Activated effector memory CD4-positive, alpha-beta T cell treated with anti-CD3 and anti-CD28 coated beads, Interleukin-2, amount 50 U/mL, for 16 hours (primary cell): ENCODE measurements at places on chromosomes 11 and 22.

- DNase-seq: no peak
These were observed 145.7 kb downstream of the TTC17 start for GRCh38 chr11:43504316-43504950.

- no peak for DNase-seq
These were observed 8.9 kb downstream of the RELT start for GRCh38 chr11:73384872-73385689.

DNA sequence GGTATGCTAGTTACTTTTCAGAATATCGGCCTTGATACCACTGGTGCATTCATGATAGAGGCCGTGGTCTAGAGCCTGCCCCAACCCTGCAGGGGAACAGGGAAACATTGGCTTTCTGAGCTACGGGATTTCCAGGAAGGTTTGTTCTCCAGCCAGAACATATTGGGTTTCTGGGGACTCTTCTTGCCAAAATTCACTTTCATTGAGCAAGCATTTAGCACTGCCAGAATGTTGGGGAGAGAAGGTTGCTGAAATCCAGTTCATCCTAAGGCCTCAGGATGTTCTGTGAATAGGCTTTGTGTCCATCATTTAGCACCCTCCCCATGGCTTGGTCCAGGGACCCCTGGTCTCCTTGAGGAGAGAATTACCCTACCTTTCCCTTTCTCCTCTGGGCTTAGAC is 36.7 kb downstream of the DRG1 start:
- peak; percentile 22 for DNase-seq

DNA sequence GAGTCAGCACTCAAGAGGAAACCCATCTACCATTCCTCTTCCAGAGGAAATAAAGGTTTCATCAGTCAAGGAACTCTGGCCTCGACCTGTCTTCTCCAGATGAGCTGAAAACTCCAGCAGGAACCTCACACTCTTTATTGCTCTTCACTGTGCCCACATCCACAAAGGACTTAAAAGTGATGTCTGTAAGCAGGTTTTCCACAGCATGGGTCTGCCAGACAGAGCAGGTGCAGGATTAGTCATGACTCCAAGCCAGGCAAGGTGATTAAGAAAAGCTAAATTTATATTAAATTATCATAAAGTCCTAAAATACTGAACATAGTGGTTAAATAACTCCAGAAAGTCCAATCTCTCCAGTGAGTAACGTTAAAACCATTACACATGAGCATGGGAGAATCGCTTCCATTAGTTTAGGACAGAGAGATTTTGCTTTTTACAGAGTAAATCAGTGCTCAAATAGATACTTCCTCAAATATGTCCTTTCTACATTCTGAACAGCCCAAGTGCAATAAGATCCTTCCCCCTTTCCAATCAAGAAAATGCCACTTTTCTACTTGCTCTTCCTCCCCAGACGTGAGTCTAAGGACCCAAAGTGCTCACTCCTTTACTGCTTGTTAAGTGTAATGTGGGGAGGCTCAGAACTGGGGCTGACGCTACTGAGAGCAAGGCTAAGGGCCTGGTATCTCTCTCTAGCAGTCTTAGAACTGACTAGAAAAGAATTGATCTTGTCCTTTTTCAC is 10.7 kb upstream of the CKAP5 start:
- no peak for DNase-seq

DNA sequence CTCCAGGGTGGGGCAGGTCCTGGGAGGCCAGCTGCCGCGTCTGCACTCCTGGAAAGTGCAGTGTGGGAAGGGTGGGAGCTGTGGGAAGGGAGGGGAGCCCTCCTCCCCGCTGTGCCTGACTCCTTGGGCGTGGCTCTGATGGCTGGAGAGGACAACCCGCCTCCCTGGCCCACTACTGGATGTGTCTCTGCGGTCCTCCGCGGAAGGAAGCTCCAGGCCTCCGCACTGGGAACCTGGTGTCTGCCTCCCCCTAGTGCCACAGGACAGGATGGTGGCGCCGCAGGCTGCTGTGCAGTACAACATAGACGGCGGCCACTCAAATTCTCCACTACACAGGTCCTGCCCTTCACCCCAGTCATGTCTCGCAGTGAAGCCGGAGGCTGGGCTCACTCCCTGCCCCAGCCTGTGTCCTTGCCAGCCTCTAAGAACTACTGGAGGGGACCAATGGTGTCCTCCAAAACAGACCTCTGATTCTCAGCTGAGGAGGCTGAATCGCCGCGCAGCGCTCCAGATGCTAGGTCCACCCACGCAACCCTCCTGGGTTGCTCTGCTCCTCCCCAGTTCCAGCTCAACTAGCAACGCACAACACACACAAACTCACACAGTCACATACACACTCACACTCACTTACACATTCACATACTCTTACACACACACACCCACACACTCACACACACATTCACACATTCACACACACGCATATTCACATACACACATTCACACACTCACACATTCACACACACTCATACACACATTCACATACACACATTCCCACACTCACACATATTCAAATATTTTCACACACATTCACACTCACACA is 12.4 kb upstream of the DSCAML1 start:
- DNase-seq: peak; percentile 79

DNA sequence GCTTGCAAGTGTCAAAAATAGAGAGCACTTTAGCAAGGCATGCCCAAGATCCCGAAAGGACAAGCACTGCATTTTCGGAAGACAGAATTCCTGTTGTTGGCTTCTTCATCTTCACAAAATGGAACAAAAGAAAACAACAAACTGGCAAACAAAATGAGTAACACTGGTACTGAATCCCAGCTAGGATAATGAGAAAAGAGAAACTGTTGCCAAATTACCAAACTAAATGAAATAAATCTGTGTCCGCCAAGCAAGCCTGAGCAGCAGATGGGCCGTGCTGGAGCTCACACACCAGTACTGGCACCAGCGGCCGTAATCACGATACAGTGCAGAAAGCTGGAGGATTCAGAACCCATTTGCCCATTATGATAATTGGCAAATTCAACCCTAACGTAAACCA is 30.6 kb downstream of the TUB start:
- DNase-seq: no peak

DNA sequence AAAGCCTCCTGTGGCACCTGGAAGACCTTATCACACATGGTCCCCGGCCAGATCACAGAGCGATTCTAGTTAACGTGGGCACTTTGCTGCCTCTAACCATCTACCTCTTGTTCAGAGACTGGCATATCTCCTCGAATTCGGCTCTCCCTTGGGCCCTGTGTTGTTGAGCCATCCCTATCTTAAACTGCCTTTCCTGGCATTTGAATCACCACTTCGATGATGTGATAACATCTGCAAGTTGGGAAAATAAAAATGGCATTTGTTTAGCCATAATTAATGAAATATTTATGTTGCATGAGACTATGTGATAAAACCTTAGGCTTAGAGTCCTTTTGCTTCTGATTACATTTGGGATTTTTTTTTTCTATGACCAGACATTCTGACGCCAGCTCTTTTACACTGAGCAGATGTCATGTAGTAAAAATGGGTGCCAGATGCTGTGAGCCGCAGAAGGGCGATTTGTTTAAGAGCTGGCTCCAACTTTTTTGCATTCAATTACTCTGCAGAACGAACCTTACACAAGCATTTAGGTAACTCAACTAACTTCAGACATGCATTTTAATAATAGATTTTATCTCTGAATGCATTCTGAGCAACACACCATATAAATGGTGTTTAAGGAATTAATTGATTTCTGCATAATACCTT is 58.5 kb upstream of the PARVA start:
- no peak for DNase-seq

DNA sequence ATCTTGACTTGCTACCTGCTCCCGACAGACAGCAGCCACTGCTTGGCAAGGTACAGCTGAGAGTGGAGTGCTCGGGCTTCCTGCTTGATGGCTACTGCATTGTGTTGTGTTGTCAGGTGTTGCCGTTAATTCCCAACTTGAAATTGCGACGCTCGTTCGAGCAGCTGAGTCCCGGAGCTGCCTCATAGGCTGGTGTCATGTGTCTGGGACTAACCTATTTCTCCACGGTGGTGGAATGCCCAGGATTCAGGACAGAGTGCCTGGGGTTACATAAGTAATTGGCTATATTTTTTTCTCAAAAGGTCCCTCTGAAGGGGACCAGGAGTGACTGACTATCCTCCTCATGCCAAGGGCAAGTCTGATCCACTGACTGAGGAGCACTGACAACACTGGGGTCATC is 18.5 kb downstream of the COMMD9 start:
- no peak for DNase-seq

GRCh38 chr11:63892228-63892627 is 24.7 kb downstream of the RCOR2 start:
- DNase-seq: no peak

GRCh38 chr11:114886644-114887265 is 208.4 kb downstream of the NXPE2 start:
- no peak for DNase-seq

- no peak for DNase-seq
These were observed 3.6 kb upstream of the WT1 start for GRCh38 chr11:32438866-32439489.

- peak; percentile 87 for DNase-seq
These were observed 1.9 kb downstream of the POLD4 start for GRCh38 chr11:67351275-67352005.

DNA sequence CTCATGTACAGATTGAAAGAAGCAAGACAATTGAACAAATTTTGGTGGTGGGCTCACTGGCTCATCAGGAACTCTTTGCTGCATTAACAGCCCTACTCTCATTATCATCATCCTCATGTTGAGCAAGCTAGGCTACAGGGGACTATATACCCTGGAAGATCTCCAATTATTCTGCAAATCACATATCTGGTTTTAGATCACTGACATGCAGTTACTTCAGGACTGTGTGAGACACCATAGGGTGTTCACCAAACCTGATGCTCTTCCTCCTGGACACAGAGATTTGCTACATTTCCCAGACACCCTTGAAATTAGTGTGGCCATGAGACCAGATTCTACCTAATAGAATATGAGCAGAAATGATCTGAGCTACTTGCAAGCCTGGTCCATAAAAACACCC is 23.0 kb upstream of the ME3 start:
- DNase-seq: no peak

DNA sequence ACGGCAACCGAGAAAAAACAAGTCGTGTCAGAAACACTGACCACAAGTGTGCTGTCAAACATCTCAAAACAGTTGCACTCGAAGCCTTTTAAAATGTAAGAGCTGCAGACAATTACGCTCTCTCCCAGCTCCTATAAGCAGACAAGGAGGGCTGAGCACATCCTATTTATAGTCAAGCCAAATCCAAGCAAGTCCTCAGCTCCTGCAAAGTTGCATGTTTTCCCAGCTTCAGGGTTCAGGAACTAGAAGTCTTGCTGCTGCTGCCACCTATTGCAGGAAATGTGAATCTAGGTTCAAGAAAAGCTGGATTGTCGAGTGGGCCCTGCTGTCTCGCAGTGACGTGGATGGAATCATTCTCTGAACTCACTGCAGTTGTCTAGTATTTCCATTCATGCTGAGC is 15.5 kb downstream of the EFCAB6 start:
- no peak for DNase-seq

- DNase-seq: no peak
These were observed 85.2 kb downstream of the FLI1 start for GRCh38 chr11:128779036-128779435.

DNA sequence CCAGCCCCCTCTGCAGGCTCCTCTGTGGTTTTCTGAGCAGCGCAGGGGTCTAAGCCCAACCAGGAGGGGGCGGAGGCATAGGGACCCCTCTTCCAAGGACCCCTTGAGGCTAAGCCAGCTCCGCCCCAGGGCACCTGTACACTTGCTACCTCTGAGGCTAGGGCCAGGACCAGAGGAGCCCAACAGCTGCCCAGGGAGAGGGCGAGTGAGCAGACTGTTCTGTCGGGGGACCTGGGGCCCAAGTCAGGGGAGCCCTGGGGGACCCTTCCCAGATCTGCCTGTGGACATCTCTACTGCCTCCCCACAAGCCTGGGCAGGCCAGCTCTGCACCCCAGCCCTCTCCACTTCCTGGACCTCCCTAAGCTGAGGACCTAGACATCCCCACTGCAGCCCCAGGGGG is 1.8 kb downstream of the B4GALNT4 start:
- DNase-seq: no peak

- no peak for DNase-seq
These were observed 782 bp downstream of the TMEM109 start for GRCh38 chr11:60914633-60915247.

GRCh38 chr11:44777209-44778194 is 50.7 kb downstream of the TSPAN18 start:
- DNase-seq: no peak

DNA sequence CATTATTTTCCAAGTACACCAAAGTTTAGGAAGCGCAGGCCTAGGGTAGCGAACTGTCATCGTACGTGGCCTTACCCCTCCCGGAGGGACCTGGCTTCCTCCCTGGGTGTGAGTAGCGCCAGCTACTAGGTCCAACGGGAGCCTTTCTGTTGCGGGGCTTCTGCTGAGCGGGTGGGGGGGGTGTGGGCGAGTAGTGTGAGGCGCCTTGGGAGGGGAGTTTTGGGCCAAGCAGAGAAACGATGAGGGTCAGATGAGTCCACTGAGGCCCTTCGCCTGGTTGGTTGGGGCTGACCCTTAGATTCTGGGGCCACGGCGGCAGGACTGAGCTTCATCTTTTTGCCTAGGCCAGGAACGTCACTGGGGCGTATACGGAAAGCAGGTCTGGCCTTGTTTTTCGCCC is 868 bp downstream of the TEF start:
- no peak for DNase-seq

- DNase-seq: no peak
These were observed 566.2 kb downstream of the TBC1D22A start for GRCh38 chr22:47328550-47329243.

GRCh38 chr11:8127447-8127846 is 41.4 kb downstream of the RIC3 start:
- no peak for DNase-seq

DNA sequence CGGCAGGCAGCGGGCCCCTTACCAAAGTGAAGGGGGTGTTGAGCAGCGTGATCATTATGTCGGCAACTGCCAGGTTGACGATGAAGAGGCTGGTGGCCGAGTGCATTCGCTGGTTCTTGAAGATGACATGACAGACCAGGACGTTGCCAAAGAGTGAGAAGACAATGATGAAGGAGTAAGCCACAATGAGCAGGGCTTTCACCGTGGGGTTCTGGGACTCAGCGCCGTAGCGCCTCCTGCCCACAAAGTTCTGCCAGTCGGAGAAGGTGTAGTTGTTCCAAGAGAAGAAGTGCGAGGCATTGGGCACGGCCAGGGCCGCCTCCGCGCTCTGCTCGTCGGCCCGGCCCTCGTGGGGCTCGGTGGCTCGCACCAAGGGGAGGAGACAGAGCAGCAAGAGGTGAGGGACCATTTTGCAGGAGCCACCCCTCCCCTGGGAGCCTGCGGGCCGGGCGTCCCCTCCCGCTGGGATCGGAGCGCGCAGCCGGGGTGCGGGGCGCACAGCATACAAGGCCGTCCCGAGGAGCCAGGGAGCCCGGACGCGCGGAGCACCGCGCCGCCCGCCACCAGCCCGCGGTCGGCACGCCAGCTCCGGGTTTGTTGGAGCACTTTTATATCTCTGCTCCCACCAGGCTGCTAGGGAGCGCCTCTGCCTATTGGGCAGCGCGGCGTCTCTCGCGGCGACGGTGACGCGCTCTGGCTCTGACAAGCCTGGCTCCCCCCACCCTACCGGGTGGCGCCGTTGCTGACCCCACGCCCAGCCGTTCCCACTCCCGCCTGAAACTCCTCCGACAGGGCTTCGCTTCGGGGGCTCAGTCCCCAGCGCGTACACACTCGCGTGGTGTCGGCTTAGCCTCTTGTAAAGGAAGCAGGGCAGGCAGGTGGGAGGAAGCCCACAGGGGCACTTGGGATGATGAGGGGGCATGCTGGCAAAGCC is at the start of gene GPR83:
GPR83 (minus strand) TSS at position 581 of the 934 bp plus-strand sequence; CDS start at position 409, 172 bp downstream.
- DNase-seq: no peak
